8988T (cell line): ENCODE measurements at places on chromosomes 2 and 18.
A peak's percentile ranks its signal among the peaks of the same experiment; 100 is the strongest.

DNA sequence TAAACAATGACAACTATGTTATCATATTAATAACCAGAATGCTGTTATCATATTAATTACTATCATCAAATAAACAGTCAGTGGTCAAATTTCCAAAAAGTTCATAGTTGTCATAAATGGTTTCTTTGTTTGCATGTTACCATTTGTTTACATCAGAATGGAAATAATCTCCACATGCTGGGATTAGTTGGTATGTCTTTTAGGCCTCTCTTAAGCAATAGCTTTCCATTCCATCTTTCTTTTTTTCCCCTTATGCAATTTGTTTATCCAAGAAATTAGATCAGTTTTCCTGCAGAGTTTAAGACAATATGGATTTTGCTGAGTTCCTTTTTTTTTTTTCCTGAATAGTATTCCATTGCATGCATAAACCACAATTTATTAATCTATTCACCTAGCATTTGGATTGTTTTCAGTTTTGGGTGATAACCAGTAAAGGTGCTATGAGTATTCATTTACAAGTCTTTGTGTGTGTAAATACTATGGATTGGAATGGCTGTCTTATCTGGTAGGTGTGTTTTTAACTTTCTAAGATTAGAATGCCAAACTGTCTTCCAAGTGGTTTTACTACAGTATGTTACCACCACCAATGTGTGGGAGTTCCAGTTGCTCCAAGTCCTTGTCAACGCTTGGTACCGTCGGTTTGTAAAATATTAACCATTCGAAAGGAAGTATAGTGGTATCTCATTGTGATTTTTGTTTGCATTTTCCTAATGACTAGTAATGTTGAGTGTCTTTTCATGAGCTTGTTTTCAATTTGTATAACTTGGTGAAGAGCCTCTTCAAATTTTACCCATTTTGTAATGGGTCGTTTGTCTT lies 33.3 kb upstream of the TXNDC2 start:
- no peak for DNase-seq

GRCh38 chr2:206415618-206416243 lies 27.6 kb upstream of the ADAM23 start:
- no peak for DNase-seq

DNA sequence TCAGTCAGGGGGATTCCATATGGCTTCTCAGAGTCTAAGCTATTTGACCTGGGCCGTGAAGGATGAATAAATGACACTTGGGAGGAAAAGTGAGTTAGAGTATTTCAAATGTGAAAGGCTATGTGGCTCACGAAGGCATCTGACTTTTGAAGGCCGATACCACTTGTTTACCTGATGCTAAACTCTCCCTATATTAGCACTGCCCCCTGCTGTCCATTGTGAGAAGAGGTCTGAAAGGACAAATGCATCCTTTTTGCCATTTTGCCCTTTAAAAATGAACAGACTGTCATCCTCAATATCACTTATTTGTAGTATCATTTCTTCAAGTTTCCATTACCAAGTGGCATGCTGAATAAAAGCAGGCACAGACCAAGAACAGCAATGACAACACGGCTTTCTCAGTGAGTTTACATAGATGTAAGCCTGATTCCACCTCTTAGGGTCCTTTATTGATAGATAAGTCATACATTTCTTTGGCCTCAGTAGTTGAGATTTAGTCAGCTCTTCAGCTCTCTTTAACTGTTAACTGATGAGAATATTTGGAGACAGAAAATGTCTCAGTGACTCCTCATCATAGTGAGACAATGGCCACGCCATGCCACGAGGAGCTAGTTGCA lies 40.1 kb downstream of the DOCK10 start:
- no peak for DNase-seq

- DNase-seq, result no peak
Measured at GRCh38 chr2:205011031-205011430, 465.8 kb downstream of the PARD3B start.

DNA sequence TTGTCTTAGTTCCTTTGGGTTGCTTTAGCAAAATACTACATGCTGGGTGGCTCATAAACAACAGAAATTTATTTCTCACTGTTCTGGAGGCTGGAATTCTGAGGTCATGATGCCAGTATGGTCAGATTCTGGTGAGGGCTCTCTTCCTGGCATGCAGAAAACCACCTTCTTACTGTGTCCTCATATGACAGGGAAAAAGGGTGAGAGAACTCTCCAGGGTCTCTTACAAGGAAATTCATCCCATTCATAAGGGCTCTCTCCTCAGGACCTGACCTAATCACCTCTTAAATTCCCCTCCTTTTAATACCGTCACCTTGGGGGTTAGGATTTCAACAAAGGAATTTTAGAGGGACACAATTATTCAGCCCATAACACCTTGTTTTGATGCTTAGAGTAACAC lies 243.1 kb upstream of the TNP1 start:
- DNase-seq, result no peak

GRCh38 chr2:167451496-167452289 lies 563.4 kb downstream of the XIRP2 start:
- DNase-seq, result no peak

- peak; percentile 72 for DNase-seq
Measured at GRCh38 chr2:7037340-7038333, 120.4 kb downstream of the RNF144A start.

DNA sequence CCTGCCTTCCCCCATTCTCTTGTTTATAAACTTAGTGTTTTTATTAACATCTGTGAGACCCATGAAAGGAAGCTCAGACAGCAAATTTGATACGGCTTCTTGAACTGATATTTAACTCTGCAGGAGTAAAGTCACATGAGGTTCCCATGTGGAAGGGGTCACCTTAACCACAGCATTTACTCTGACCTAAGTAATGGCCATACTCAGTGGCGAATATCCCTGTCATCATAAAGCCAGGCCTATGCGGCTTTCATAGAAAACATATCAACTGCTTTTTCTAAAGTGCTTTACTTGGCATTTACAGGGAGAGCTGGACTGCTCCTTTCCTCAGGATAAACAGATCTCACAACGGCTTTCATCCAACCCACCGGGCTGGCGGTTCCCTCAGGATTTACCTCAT lies 9.0 kb downstream of the REG1A start:
- DNase-seq, result no peak

DNA sequence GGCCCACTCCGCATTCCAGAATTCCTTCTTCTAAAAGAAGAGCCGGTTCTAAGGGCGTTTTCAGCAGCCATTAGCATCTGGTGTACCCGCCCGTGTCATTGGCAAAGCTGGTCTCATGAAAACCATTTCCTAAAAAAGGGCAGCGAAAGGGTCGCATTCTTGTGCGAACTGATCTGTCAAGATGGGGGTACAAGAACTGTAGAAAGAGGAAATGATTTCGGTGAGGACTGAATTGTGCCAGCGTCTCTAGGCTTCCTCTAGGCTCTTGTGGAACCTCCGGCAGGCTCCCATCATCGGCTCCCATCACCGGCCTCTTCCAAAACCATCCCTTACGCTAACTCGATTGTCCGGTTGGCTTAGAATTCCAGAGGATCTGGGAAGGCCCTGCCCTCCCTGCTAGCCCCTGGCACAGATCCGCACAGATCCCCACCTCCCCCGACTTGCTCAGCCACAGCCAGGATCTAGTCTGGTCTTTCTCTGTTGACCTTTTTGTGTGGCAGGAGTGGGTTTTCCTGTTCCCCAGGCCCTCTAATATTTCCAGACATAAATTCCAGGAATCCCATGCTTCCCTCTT lies 1.3 kb downstream of the RAB31 start:
- DNase-seq, result no peak

GRCh38 chr2:214816008-214816533 lies 6.6 kb upstream of the BARD1 start:
- DNase-seq, result no peak

GRCh38 chr2:120869036-120869729 lies 133.5 kb downstream of the GLI2 start:
- DNase-seq, result no peak

DNA sequence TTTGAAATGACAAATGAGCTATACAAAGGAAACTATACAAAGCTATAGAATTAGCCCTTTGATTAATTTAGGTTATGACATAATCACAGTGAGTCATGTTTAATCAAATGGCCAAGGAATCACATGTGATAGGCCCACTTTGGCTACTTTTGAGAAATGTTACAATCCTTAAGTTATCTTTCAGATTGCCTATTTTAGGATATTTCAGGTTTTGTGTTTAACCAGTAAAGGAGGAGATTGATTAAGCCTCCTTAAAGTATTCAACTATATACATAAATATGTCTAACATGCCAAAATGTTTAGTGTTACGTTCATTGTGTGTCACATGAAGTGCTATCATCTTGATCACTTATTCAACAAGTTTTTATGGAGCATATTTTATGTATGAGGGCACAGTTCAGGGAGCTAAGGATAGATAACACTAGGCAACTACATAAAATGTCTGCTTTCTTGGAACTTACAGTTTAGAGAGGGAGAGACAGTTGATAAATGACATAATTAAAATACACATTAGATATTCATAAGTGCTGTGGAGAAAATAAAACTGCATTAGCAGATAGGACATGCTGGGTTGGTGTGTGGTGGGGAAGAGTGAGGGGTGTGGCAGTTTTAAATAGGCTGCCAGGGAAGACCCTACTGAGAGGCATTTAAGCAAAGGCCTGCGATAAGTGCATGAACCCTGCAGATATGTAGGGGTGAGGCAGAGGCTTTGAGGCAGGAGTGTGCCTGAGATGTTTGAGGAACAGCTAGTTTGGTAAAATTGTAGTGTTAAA lies 77.2 kb downstream of the LTBP1 start:
- DNase-seq, result no peak

DNA sequence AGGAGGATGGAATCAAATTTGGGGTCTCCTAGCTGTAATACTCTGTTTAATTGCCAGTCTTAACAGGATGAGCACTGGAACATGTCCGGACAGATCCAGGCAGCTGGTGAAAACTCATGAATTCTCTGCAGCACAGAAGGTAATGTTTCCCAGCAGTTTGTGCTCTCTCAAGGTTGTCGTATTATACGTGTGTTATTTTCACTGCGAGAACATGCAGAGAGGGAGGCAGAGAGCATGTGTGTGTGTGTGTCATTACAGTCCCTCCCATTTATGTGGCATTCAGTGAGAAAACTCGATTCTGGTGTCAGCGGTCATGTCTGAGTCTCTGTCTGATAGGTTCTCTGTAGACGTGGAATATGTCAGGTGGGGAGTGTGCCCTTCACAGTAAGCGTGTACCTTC lies 150.2 kb upstream of the POU3F3 start:
- no peak for DNase-seq

GRCh38 chr18:79901665-79902064 lies 49.8 kb downstream of the SLC66A2 start:
- no peak for DNase-seq

DNA sequence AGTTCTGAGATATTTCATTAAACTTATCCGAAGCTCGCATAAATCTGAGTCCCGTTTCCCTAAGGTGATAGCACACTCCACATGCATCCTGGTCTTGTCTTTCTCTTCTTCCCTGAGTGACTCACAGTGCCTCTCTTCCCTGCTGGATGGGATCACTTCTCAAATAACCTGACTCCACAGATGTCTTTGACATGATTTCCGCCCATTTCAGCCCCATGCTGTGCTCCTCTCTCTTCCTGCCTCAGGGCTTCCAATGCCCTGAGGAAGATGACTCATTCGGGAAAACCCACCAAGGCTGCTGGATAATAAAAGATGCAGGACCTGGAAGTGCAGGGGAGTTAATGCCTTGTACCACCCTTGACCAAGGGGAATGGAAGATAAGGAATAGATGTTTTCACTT lies 441.7 kb upstream of the SOX11 start:
- DNase-seq, result peak; percentile 10

DNA sequence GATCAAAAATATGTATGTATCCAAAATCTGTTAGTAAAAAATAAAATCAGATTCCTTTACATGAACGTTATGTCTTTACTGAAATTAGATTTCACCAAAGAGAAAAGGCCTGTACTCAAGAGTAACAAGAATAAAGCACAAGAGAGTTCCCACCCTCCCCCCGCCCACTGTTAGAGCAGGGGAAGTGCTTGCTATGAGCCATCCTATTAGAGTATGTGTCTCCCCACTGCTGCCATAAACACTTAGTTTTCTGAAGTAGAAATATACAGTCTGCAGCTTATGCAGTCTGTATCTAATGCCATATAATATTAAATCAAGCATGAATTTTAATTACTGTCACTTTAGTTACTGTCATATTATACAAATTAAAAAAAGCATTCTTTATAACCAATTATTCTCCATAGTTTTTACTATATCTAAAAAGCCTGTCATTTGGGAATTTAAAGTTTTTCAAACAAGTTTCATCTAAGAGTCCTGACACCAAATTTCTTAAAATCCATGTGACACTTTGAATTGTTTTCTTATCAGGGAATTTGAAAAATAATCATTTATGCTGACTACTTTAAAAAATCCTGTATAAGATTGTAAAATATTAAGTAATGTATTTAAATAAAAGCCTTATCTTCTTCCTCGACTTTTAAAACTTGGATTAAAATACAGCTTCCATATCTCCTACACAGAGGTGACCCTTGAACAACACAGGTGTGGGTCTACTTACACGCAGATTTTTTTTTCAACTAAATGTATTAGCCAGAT lies 51.8 kb upstream of the GPR75 start:
- no peak for DNase-seq

DNA sequence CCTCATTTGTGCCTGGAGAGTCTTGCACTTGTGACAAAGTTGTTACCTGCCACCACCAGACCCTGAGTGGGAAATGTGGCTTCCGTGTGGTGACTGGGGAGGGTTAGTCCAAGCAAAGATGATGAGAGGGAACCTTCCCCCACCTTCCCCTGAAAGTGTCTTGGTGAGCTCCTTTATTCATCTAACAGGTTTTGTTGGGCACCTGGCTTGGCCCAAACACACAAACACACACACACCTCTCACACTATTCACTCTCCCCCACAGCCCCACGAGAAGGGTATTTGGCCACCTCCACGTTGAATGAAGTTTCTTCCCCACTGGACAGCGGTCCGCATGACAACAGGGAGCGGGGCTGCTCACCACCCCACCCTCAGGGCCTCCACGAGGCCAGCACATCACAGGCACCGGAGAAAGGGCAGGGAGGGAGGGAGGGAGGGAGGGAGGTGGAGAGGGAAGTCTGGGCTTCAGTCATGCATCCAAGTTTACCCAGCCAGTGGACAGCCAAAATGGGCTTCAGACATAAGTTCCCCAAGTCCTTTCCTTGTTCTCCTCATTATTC lies 1.4 kb downstream of the CIB4 start:
- no peak for DNase-seq

DNA sequence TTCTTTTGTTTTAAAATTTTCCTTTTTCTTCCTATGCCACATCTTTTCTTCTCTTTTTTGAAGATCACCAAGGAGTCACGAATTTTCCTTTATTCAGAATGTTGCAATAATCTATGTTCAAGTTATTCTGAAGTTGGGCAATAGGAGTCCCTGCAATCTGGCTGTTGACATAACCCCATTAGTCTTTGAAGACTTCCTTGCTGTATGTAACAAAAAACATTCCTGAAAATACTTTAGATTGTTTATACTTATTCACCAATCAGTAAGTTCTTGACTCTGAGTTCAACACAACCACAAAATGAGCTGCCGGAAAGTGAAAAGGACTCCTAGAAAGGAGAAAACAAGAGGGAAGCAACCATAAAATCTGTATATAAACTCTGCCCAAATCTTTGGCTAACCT lies 62.8 kb downstream of the TMEM237 start:
- DNase-seq, result no peak

- no peak for DNase-seq
Measured at GRCh38 chr2:42092084-42092996, 44.5 kb downstream of the PKDCC start.

- peak; percentile 80 for DNase-seq
Measured at GRCh38 chr2:26942543-26943295, 27.7 kb upstream of the MAPRE3 start.

GRCh38 chr2:212154477-212154878 lies 384.1 kb downstream of the ERBB4 start:
- DNase-seq, result no peak
